Omental fat pad (tissue), 4 donors: ENCODE measurements at places on chromosomes 1 and 21.

GRCh38 chr1:51268634-51269033 is 32.6 kb downstream of the RNF11 start:
- no peak for DNase-seq

GRCh38 chr1:199163670-199164069 is 524.8 kb downstream of the PTPRC start:
- no peak for DNase-seq

GRCh38 chr1:197637406-197637805 is 137.9 kb downstream of the DENND1B start:
- no peak for DNase-seq

- DNase-seq: no peak
Measured at GRCh38 chr1:219385787-219386427, 212.2 kb downstream of the LYPLAL1 start.
